ENCODE measurements at places on chromosomes 2 and 18. TPM values are rescaled to one million over a fixed set of nuclear protein-coding genes. Genes with fewer than 3 reads are reported as not detected.

DNA sequence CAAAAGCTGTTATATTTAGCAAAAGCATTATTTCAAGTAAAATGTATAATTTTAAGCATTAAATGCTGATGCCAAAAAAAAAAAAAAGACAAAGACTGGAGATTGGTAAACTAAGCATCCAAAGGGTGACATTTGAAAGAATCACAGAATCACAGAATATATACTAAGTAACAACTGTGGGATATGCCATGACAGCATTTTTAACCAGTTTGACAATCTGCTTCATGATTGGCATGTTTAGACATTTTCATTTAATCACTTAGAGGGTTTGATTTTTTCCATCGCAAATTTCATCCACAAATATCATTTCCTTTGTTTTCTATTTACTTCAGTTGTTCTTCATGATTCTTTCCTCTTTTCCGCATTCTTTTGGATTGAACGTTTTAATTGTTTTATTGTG, 66.9 kb upstream of the TMEM18 start:
- DNase-seq: no peak

- DNase-seq: no peak
Observed at GRCh38 chr2:189555232-189555631, 25.4 kb downstream of the SLC40A1 start.

DNA sequence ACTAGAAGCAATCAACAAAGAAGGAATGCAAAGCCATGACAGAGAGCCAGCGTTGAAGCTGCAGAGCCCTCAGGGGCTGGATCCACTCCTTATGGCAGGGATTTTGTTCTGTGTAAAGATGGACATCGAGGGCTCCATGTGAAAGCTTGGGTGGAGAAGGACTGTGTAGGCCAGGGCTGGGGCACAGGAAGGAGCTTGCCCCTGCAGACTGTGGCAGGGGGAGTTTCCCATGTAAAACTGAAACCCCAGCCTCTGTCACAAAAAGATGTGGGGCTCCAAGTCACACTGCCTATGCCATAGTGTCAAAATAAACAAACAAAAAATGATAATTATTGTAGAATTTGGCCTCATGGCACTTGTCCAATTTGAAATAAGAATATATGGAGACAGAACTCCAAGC, 408.7 kb upstream of the HS6ST1 start:
- DNase-seq: no peak

DNA sequence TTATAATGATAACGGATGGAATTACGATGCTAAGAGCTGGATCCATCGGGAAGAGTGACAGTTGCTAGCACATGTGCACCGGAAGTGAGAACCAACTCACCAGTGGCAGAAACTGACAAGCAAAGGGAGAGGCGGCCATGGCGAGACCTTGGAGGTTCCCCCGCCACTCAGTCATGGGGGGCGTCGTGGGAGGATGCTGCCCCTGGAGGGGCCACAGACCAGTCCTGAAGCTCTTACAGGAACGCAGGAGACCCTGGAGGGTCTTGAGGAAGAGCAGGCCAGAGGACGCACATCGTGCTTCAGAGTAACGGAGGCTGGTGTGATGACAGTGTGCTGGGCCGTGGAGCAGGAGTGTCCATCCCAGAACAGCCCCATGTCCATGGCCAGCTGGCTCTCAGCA, 53.1 kb upstream of the KCNG2 start:
- DNase-seq: no peak

GRCh38 chr2:6896930-6897759, 19.6 kb downstream of the RSAD2 start:
- DNase-seq: no peak

DNA sequence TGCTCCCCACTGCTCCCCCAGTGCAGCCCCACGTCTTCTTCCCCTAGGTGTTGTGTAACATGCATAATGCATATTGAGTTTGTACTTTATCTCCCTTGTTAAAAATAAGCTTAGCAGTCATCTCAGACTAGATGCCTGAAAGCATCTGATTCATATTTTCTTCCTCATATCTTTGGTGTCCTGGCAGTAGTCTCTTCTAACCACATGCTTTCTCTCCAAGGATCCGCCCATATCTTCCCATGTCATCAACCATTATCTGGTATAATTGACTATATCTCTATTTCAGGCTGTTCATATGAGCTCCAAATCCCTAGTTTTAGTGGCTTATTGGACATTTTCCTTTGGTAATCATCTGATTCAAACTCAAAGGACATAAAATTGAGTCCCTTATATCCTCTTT, 426.3 kb downstream of the LRP1B start:
- no peak for DNase-seq

DNA sequence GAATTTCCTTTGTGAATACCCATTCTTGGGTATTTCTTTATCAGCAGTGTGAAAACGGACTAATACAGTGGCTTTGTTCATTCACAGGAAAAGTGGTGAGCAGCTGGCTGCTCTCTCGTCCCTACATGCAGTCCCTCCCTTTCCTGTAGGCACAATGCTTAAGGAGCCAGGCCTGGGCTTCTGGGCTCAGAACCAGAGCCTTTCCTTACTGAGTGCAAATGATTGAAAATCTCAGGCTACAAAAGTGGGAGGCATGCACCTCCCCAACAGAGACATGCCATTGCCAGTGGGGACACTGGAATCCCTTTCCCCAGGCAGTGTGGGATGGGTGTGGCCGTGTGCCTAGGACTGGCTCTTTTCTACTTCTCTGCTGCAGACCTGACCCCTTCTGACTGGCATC, 61.3 kb downstream of the MCFD2 start:
- no peak for DNase-seq

DNA sequence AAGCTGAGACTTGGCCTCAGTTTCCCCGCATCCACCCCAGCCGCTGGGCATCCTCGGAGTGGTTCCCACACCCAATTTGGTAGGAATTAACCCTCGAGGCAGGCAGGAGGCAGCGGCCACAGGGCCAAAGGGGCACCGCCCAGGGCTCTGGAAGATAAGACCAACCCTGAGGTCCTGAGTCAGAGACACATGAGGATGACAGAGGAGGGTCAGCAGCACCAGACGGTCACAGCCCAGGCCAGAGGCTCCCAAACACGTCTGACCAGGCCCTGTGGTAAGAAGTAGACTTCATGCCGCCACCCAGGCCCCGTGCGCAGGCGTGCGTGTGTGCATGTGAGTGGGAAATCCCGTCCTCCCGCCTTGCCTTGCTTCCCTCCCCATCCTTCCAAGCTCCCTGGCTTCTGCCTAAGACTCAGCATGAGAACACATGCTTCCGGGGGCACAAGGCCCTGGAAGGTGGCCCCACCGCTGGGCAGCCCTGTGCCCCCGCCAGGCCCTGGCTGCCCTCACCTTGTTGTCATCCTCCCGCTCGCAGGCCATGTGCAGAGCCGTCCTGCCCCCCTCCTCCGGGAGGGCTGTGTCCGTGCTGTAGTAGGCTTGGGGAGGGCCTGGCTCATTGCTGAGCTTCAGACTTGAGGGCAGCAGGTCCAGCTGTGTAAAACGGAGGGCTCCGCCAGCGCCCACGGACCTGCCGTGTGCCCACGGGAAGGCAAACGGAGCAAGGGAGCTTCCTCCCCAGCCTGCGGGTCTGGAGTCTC, 46.3 kb downstream of the ANKMY1 start:
- no peak for DNase-seq

DNA sequence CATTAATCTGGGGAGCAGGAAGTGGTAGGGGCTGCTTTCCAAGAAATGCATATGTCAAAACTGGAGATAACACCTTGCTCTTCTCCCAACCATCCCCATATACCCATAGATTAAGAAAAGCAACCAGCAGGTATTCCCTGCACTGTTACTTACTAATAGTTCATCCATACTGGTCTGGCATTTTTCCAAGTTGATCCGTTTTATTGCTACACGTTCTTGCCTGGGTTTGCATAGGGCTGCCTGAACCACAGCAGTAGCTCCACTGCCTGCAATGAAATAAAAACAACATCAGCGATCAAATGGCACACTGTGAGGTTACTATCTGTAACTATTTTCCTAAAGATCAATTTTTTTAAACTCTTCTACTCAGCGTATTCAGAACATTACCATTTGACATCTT, 65.6 kb downstream of the STK39 start:
- DNase-seq: no peak

GRCh38 chr2:71851094-71851750, 296.4 kb downstream of the CYP26B1 start:
- no peak for DNase-seq

DNA sequence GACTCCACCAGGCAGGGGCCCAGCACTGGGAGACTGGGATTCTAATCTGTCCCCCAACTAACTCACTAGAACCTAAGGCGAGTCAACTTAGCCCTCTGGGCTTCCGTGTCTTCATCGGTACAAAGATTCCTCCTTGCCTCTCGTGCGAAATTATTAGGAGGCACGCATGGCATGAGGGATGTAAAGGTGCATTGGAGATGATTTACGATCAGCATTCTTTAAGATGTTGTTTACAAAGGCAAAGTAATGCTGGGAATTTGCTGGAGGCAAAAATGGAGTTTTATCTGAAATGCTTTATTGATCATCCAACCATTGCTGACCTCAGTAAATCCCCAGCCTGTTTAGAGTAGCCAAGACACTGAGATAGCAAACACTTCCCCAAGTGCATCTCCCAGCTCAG, 171.8 kb upstream of the KLHL29 start:
- no peak for DNase-seq

DNA sequence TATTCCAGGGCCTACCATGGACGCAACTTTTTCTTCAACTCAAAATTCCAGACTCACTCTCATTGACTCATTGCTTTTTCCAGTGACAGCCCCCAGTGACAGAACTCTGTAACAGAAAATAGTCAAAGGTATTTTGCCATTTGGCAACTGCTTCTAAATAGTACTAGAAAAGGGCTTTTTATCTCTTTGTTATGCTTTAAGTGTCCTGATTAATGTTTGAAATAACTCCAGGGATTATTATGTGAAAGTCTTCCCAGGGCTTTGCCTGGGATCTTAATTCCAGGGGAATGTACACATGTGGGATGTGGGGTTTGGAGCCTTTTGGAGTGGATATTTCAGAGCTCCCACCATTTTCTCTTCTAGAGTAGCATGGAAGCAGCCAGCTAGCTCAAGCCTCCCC, 198.8 kb downstream of the KCNS3 start:
- no peak for DNase-seq

DNA sequence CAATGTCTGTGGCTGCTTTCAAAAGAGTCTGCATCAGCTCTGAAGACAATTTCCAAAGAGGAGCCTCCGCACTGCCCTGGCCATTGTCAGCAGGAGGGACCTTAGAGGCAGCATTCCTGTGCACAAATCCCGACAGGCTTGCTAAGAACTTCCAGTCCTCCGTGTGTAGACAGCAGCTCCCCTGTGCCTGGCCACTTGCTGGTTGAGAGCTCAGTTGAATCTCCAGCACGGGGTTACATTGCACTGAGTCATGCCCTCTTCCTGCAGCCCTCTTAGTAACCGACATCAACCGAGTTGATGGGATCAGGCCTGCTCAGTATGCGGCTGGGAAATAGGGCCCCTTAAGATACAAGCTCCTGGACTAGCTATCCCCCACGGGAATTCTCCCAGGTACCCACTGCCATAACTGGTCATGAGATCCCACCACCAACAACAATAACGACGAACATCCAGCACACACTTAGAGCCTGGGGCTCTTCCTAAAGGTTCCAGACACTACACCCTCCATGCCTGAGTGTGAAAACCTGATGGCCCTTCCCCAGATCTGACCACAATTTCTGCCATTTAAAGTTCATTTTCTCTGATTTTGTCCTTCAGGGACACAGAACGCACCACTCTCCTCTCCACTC, 12.0 kb downstream of the ATP6V1B1 start:
- DNase-seq: no peak

- no peak for DNase-seq
Observed at GRCh38 chr2:200438846-200439245, 71.0 kb downstream of the KCTD18 start.

DNA sequence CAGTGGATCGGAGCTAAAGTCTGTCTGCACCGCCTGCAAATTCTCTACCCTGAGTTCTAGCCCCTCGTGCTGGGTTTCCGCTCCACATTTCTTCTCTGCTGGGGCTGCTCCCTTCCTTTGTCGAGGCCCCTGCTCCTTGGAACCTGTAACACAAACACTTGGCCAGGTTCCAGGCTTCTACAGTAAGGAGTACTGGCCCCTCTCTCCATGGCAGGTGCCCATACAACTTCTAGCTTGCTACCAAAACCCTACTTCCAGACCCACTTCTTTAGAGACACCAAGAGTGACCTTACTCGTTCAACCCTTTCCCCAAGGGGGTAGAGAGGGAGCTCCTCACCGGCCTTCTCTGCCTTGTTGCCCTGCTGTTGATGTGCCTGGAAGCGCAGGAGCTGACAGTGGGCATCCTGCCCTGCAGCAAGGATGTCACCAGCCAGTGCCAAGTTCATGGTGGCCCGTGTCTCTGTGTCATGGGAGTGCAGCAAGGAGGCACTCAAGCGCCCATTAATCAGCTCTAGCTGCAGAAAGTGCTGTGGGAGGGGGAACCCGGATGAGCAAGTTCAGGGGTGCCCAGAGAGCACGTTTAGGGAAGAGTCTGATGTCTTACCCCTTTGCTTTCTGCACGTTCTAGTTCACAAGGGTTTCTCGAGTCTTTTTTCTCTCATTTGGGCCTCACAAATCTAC, 1.1 kb downstream of the PREB start:
- no peak for DNase-seq

GRCh38 chr2:63049970-63050333, 678 bp upstream of the OTX1 start:
- no peak for DNase-seq

DNA sequence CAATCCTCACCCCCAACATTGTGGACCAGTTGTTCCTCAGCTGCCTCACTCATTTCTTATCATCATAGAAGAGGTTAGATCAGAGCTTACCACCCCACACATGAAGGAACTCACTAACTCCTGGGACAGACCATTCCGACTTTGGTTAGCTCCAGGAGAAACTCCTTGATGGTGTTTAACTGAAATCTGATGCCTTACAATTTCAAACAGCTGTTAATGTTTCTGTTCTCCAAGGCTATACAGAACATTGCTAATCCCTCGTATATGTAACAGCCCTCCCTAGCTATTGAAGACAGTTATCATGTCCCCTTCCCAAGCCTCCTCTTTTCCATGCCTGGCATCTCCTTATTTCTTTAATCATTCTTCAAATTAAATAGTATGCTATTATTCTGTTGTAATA, 14.8 kb downstream of the ERBB4 start:
- DNase-seq: no peak

HAAO gene
- not detected for total RNA-seq

MAP3K19 gene
- total RNA-seq: not detected

SP5 gene
- not detected for total RNA-seq

All from glomerular endothelial cell (primary cell).